A549 treated with AZD2906 at 1 μM for 4 hours (cell line): ENCODE measurements at places on chromosomes 11 and 22. TPM values are rescaled to one million over a fixed set of nuclear protein-coding genes. Genes with fewer than 3 reads are reported as not detected.

The APOL4 gene
- total RNA-seq: 0.01 to 0.05 TPM (median 0.03 TPM) in 4 of 5 replicates, not detected in the other

The PDE3B gene
- 1.7 to 2.7 TPM (median 1.7 TPM) in 5 replicates for total RNA-seq

The POLR2L gene
- total RNA-seq: 554 to 741 TPM (median 647 TPM) in 5 replicates

The OR4D5 gene
- not detected in 5 replicates for total RNA-seq

The C11orf68 gene
- 30.9 to 49.9 TPM (median 44.6 TPM) in 5 replicates for total RNA-seq

The CABP4 gene
- not detected in 5 replicates for total RNA-seq

The SLC5A12 gene
- total RNA-seq: not detected in 5 replicates

The SPTBN2 gene
- 8.0 to 11.4 TPM (median 8.7 TPM) in 5 replicates for total RNA-seq

The RASL10A gene
- total RNA-seq: 0.22 to 0.48 TPM (median 0.42 TPM) in 4 of 5 replicates, not detected in the other

The MS4A14 gene
- total RNA-seq: not detected in 5 replicates

The SLC22A6 gene
- not detected in 5 replicates for total RNA-seq

The OR10A2 gene
- not detected in 5 replicates for total RNA-seq

The LDLRAD3 gene
- total RNA-seq: 27.4 to 32.4 TPM (median 29.6 TPM) in 5 replicates

The CHRNA10 gene
- total RNA-seq: 0.60 to 1.7 TPM (median 1.1 TPM) in 5 replicates

The KRTAP5-1 gene
- total RNA-seq: not detected in 5 replicates

The OR5A1 gene
- not detected in 5 replicates for total RNA-seq

The POTEH gene
- not detected in 5 replicates for total RNA-seq

The TRPM5 gene
- not detected in 5 replicates for total RNA-seq

The GSTT2 gene
- total RNA-seq: 0.27 TPM in 1 of 5 replicates, not detected in the others

The ADAMTS8 gene
- total RNA-seq: 2.5 to 3.0 TPM (median 2.8 TPM) in 5 replicates

The DSCAML1 gene
- 0.14 to 0.64 TPM (median 0.34 TPM) in 5 replicates for total RNA-seq

The TMEM191C gene
- 0.50 to 1.2 TPM (median 0.76 TPM) in 5 replicates for total RNA-seq
